ENCODE measurements at places on chromosomes 12 and 14.

DNA sequence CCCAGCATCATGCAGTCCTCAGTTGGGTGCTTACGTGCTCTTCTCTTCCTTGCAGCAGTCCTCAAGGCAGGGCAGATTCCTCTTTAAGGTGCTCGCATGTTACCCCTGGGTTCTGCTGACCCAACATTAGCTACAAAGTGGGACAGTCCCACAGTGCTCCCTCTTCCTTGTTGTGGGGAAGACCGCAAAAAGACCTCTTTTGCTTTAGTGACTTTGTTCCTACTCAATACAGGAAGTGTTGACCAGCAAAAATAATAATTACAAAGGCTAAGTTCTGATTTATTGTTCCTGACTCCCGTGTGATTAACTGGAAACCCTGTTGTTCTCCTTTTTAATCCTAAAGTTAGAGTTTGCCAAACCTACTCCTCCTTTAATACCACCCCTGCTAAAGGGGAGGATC lies 13.7 kb downstream of the PIGH start:
- ATAC-seq, result no peak

GRCh38 chr12:18332173-18332572 lies 70.9 kb downstream of the PIK3C2G start:
- no peak for ATAC-seq

GRCh38 chr12:70812136-70812535 lies 108.4 kb downstream of the PTPRR start:
- no peak for ATAC-seq

DNA sequence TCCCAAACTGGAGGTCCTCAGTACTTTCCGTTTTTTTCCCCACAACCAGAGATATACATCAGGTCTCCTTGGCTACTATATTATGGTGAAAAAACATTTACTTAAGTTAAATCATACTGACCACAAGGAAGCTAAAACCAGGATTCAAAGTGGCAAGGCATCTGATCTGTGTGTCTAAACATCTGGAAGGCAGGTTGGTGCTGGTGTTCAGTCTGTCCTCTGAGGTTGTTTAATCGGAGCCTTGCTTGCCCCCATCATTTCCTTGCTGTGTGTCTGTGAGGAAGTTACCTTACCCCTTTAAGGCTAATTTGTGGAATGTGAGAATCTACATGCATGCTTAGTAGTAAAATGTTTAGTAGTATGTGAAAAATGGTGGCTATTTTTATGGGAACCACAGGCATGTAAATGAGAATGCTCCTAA lies 75.6 kb downstream of the GALNT4 start:
- no peak for ATAC-seq

- ATAC-seq, result no peak
These were observed 40.3 kb upstream of the STXBP6 start for GRCh38 chr14:25090256-25090655.

DNA sequence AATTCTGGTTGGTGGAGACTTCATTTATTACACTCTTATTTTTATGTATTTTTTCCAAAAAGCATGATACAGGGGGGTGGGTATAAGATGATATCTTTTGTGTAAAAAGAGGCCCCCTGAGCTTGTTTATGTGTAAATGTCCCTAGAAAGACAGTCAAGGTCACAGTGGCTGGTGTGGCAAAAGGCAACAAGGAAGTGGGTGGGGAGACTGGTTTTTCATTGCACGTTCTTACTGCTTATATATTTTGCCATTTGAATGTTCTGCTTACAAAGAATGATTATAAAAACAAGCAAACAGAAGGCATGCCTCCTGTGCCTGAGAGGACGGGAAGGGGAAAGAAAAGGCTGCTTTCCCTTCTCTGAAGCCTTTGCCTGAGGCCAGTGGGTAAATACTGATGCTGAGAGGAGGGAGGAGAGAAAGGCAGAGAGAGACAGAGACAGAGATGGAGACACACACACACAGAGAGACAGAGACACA lies 24.1 kb upstream of the ADIPOR2 start:
- ATAC-seq, result no peak

GRCh38 chr14:79442786-79443185 lies 768.5 kb downstream of the DIO2 start:
- no peak for ATAC-seq

DNA sequence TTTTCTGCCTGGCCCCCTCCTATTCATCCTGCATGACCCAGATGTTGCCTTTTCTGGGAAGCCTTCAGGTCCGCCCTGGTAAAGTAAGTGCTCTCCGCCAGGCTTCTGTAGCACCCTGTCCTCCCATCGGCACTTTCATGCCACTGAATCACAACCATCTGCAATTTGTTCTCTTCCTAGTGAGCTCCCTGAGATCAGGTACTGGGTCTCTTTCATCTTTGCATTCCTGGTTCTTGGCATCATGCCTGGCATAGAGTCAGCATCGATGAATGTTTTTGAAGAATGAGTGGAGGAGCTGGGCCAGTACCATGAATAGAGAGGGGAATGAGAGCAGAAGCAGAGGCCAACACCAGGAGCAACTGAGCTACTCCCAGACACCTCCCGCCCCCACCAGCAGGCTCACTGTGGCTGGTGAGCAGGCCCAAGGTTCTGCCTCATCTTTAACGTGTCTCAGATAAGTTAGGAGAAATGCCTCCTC lies 13.1 kb downstream of the ZDHHC22 start:
- no peak for ATAC-seq

GRCh38 chr14:77342726-77343397 lies 22.0 kb downstream of the GSTZ1 start:
- ATAC-seq, result peak; percentile 24

- no peak for ATAC-seq
These were observed 7.5 kb downstream of the SHMT2 start for GRCh38 chr12:57236925-57237595.

DNA sequence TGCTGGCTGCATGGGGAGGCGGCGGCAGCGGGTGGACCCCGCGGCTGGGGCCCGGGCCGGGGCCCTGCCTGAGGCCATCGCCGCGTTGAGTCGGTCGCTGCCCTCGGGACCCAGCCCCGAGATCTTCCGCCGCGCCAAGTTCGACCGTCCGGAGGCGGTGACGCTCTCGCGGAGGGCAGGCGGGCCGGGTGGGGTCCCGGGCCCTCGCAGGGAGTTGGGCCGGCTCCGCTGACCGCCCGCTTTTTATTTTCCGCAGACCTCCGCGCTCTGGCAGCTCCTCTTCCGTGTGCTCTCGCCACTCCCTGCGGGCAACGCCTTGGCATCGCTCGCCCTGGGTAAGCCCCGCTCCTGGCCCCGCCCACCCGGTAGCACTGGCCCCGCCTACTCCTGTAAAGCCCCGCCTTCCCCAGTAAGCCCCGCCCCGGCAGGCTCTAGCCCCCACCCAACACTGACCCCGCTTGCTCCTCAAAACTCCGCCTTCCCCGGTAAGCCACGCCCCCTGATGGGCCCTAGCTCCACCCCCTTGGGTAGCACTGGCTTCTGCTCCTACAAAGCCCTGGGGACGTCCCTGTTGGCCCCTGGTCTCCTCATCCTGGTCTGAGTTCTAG lies 424 bp downstream of the TEDC1 start:
- ATAC-seq, result peak; percentile 13

GRCh38 chr14:91613459-91614112 lies 103.5 kb upstream of the PPP4R3A start:
- ATAC-seq, result no peak

GRCh38 chr14:22478670-22479069 lies 110.4 kb downstream of the DAD1 start:
- ATAC-seq, result no peak

- no peak for ATAC-seq
These were observed 3.5 kb downstream of the ZNF605 start for GRCh38 chr12:132952371-132953162.

DNA sequence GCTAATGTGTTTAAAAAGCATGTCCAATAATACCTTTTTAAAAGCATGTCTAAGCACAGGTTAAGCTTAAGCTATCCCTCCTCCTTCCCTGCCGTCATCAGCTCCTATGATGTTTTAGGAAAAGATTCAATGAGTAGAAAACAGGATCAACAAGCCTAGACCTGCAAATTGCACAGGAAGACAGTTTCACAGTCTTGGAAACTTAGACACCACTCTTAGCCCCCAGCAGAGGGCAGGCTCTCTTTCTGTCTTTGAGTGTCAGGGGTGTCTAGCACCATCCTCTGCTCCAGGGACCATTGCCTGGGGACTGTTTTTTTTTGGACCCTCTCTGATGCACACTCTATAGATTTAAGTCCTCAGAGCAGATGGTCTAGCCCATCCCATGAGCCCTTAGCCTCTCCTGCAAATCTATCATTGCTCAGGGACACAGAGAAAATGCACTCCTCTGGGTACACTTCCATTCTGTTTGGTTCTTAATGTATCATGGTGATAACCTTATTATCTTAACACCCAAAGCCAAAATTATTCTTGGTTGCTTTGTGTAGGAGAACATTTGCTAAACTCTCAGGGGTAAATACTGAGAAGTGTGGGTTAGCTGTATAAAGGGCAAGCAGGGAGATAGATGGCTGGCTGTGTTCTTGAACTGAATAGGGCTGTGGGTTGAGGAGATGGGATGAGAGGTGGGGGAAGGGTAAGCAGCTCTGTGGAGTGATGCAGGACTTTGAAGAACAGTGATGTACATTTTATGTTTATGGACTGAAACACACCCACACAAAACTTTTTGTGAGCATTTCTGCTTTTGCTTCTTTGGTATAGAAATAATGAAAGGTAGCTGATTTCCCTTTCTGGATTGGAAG lies 259.9 kb upstream of the DDHD1 start:
- peak; percentile 59 for ATAC-seq

DNA sequence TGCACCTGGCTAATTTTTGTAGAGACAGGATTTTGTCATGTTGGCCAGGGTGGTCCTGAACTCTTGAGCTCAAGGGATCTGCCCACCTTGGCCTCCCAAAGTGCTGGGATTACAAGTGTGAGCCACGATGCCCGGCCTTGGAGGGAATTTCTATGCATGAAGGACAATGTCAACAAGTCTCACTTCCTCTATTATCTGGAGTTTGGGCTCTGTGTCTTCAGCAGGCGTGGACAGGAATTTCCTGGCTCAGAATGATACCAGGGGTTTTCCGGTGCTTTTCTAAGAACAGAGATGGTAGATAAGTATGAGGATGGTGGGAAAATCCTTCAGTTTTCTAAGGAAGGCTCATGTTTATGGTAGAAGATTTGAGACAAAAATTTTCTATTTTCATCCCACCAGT lies 75.0 kb upstream of the CCDC60 start:
- ATAC-seq, result no peak

DNA sequence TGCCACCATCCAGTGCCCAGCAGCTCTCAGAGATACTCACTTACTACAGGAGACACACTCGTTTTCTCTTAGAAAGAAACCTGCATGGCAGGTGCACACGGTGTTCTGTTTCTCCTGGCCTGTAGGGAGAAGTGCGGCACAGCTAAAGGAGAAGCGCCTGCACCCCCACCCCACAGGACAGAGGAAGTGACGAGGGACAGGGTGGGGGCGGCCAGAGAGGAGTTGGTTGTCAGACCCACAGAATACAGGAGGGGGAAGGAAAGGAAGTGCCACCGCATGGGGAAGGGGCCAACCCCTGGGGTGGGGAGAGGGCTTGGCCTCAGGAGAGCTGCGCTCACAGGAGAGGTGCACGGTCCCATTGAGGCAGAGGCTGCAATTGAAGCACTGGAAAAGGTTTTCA lies 8.8 kb downstream of the TNFRSF1A start:
- no peak for ATAC-seq

GRCh38 chr14:103597623-103598377 lies 31.2 kb upstream of the KLC1 start:
- peak; percentile 100 for ATAC-seq

GRCh38 chr14:75434138-75434889 lies 6.5 kb downstream of the JDP2 start:
- no peak for ATAC-seq

GRCh38 chr14:72830786-72831594 lies 62.9 kb downstream of the DPF3 start:
- no peak for ATAC-seq

- no peak for ATAC-seq
These were observed 4.3 kb downstream of the STRAP start for GRCh38 chr12:15886372-15887042.

DNA sequence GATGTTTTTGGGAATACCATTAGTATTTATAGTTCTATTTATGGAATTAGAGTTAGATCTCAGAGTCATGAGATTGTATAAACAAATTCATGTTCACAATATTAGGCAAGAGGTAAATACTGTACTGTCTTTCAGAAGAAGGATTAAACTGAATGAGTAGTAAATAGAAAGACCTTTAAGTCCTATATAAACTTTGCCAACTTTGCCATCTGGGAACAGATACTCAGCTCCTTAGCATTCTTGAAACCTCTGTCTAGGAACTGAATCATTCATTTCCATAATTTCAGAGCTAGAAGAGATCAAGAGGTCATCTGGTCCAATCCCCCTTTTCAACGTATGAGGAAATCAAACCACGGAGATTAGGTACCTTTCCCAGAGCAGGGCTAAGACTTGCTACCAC lies 141.1 kb downstream of the CAND1 start:
- no peak for ATAC-seq

DNA sequence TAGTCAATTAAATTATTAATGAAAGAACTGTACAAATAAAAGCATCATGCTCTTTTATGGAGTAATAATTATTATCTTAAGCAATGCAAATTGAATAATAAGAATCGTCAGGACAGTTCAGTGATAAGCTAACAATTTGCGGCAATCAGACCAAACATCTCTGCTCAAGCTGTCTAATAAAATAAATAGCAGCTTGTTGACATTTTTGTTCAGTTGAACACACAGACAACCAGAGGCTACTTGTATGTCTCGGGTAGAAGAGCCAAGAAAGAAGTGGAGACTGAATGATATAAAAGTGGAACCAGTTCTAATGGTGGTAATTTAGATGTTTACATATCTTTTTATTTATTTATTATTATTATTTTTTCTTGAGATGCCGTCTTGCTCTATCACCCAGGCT lies 57.4 kb upstream of the FOXN3 start:
- ATAC-seq, result no peak

DNA sequence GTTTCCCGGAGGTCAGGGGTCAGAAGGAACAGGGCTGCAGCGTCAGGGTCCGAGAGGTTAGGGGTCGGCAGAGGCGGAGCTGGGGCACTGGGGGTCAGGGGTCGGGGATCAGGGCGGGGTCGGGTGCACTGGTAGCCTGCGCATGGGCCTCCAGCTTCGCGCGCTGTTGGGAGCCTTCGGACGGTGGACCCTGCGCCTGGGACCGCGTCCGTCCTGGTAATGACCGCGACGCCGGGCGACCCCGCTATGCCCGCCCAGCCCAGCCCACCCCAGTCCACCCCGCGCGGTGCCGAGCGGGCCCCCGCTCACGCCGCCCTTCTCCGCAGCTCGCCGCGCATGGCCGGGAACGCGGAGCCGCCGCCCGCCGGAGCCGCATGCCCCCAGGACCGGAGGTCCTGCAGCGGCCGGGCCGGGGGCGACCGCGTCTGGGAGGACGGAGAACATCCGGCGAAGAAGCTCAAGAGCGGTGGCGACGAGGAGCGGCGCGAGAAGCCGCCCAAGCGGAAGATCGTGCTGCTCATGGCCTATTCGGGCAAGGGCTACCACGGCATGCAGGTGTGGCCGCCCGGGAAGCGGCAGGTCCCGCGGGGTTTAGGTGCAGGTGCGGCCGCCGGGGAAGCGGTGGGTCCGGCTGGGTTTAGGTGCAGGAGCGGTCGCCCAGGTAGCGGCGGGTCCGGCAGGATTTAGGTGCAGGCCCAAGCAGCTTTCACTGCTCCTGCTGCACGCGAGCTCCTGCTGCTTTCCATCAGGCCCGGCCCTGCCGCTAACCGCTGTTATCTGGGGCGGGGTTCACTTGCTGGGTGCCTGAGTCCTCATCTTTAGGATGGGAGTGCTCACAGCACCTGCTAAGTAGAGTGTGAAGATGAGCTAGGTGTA lies 743 bp downstream of the PUS1 start:
- ATAC-seq, result peak; percentile 30

All from SK-N-SH treated with all-trans-retinoic acid at 6 μM for 48 hours (cell line).